ENCODE measurements at places on chromosomes 6 and 20.

GRCh38 chr20:4490606-4491280 is 231.0 kb upstream of the PRND start:
- no peak for DNase-seq

GRCh38 chr6:75498862-75499261 is 5.3 kb upstream of the FILIP1 start:
- DNase-seq = no peak

DNA sequence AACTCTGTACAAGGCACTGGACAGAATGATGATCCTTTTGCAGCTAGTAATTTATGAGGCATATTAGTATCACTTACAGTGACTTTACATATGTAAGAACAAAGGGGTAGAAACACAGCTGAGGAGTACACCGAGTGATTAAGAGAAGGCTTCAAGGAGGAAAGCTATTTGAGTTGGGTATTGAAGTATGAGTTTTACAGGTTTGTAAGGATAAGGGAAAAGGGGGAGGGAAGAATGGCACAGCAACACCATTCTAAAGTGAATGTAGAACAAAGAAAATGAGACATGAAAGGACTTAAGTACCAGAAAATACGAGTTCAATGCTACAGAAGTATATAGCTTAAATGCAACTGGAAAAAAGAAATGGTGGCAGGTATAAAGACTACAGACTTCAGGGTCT is 5.5 kb downstream of the CDK19 start:
- no peak for DNase-seq

DNA sequence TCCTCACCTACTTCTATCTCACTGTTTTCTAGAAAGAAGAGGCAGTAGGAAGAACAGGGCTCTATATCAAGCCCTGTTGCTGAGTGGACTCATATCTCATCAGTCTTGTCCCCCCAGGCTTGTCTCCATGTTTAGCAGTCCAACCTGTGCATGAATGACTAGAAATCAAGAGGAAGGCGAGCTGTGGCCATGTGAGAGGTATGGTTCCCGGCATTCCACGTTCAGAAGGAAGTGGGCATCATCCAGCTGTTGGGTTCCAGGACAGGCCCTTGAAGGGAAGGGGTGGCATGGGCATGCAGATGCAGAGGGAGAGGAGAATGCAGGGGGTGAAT is 176.6 kb downstream of the MRPL14 start:
- DNase-seq = no peak

DNA sequence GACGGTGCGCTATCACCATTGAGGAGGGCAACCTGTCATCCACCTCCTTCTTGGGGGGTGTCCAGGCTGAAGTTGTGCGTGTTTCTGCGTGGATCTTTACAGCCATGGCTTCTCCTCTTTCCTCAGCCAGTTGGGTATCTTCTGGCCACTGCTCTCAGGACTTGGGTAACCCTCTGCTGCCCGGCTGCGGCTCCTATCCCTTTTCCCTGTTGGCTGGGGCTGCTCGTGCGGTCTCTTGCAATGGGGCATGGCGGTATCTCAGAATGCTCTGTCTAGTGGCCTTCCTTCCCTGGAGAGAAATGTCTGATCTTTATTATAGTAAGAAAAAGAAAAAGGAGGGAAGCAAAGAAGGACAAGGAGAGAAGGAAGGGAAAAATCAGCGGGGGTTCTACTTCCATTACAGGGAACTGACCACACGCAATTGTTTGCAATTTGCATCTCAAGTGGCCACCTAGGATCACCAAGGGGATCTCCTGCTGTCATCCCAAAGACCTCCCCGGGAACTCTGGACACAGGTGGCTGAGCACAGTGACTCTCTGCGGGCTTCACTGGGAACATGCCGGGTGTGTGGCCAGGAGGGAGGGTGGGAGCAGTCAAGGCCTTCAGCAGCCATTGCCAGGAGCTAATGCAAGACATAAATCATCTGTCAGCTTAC is 60.8 kb downstream of the NPEPL1 start:
- no peak for DNase-seq

DNA sequence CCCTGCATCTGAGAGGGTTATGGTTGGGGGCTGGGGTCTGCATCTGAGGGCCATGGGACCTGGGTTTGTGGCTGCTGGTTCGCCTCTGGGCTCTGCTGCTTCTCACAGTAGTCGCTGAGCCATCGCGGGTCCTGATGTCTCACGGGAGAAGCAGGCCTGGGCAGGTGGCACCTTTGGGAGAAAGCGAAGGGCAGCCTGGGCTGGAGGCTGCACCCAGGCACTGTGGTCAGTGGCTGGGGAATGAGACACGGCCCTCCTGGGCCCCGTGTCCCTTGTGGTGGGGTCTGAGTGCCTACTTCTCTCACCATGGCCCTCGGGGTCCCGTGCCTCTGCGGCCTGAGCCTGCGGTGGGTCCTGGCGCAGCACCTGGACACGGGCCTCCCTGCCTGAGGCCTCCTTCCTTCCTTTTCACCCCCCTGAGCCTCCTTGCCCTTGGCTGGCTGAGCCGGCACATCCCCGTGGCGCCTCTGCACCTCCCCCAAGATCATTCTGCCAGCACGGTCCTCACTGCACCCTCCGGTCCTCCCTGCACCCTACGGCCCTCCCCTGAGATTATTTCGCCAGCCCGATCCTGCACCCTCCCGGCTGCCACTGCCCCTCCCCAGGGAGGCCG is 206.0 kb downstream of the ERMARD start:
- no peak for DNase-seq

- DNase-seq = no peak
Measured at GRCh38 chr6:37273690-37274089, 15.7 kb upstream of the TMEM217 start.

- DNase-seq = no peak
Measured at GRCh38 chr6:136728033-136728939, 64.0 kb downstream of the MAP3K5 start.

- DNase-seq = no peak
Measured at GRCh38 chr6:45647341-45648261, 269.9 kb upstream of the SUPT3H start.

GRCh38 chr6:45472382-45472781 is 94.6 kb upstream of the SUPT3H start:
- DNase-seq = no peak

DNA sequence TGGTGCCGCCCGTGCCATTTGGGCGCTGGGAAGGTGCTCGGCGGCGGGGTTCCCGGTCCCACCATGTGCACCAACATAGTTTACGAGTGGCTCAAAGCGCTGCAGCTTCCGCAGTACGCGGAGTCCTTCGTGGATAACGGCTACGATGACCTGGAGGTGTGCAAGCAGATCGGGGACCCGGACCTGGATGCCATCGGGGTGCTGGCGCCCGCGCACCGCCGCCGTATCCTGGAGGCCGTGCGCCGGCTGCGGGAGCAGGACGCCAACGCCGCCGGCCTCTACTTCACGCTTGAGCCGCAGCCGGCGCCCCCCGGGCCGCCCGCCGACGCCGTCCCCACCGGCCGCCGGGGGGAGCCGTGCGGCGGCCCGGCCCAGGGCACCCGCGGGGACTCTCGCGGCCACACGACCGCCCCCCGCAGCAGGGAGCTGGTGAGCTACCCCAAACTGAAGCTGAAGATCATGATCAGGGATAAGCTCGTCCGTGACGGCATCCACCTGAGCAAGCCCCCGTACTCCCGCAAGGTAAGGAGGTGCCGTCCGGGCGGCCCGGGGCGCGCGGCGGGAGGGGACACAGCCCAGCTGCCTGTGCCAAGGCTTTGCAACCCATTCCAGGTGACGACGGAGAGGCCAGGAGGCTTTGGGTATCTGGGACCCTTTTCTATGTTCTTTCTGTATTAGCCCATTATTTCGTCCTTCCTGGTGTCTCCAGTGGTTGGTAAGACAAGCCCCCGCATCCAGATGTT is 547 bp downstream of the SAMD5 start:
- no peak for DNase-seq

GRCh38 chr6:107230024-107230423 is 114.7 kb upstream of the BEND3 start:
- DNase-seq = no peak

DNA sequence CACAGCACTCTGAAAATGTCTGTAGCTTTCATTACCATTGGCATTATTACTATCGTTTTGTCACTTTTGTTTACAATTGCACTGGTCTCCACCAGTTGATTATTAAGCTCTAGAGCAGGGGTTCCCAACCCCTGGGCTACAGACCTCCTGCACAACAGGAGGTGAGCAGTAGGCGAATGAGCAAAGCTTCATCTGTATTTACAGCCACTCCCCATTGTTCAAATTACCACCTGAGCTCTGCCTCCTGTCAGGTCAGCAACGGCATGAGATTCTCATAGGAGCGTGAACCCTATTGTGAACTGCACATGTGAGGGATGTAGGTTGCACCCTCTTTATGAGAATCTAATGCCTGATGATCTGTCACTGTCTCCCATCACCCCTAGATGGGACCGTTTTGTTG is 126.4 kb downstream of the ATXN1 start:
- no peak for DNase-seq

- peak; percentile 79 for DNase-seq
Measured at GRCh38 chr6:112029045-112029822, 24.7 kb upstream of the CCN6 start.

DNA sequence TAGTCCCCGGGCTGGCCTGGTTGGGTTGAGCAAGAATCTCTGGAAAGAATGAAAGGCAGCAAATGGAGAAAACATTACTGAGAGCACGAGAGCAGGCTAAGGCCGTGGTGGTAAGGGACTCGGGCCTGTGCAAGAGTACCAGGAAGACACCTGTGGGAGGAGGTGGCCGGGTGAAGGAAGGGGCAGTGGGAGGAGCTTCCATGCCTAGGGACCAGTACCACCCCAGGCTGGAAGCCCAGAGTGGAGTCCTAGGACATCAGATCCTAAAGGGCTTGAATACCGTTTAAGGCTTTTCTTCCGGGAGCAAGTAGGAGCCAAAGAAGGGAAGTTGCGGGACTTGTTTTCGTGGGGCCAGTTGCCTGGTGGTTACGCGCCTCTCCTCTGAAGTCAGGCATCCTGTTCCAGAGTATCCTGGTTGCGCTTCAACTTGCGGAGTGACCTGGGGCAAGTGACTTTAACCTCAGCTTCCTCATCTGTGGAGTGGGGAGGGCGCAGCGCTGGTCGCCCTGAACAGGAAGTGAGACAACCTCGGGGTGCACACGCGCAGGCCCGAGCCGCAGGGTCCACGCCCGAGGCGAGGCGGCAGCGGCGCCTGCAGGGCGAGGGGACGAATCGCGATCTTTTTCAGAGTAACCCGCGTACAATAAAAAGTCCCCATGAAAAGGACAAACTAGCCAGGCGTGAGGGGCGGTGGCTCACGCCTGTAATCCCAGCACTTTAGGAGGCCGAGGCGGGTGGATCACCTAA is 1.1 kb upstream of the TPD52L2 start:
- DNase-seq = peak; percentile 82

GRCh38 chr6:64955435-64955848 is 751.6 kb downstream of the EYS start:
- DNase-seq = no peak
